ENCODE measurements at places on chromosomes 11 and 22.

- no peak for DNase-seq
These were observed 14.8 kb downstream of the SHISA8 start for GRCh38 chr22:41899992-41900651.

DNA sequence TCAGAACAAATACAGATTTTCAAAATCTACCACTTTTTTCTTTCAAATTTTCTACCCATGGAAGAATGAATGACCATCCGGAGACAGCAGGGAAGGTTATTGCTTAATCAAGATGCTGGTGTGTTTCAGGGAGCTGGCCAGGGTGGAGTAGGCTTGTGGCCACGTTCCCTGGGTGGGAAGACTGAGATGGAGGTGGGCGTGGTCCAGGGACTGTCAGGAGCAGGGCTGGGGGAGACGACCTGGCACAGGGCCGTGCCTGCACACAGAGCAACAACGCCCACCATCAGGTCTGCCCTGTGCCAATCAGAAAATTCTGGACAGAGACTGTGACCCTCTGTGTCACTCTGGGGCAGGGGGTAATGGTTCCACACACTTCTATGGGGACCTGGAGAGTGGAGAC lies 7.1 kb upstream of the APOBEC3H start:
- peak; percentile 48 for DNase-seq

GRCh38 chr11:86243396-86243795 lies 1.2 kb upstream of the EED start:
- DNase-seq = no peak

GRCh38 chr11:66112601-66113499 lies 42.8 kb downstream of the PACS1 start:
- peak; percentile 63 for DNase-seq

- no peak for DNase-seq
These were observed 138.9 kb downstream of the MN1 start for GRCh38 chr22:27662359-27663301.

GRCh38 chr11:34405079-34405858 lies 33.5 kb upstream of the CAT start:
- peak; percentile 67 for DNase-seq

DNA sequence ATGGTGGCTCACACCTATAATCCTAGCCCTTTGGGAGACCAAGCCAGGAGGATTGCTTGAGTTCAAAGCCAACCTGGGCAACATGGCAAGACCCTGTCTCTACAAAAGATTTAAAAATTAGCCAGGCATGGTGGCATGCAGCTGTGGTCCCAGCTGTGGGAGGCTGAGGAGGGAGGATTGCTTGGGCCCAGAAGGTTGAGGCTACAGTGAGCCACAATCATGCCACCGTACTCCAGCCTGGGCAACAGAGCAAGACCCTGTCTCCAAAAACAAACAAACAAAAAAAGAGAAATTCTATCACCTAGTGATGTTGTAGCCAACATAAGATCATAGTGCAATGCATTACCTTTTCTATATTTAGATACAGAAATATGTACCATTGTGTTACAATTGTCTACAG lies 113.8 kb downstream of the NAT10 start:
- no peak for DNase-seq

GRCh38 chr22:50535113-50535512 lies 5.3 kb upstream of the TYMP start:
- DNase-seq = no peak

- DNase-seq = no peak
These were observed 44.6 kb downstream of the MYO7A start for GRCh38 chr11:77172666-77172982.

Data from AG20443 (cell line).